ENCODE measurements at places on chromosomes 7 and 10. TPM values are rescaled to one million over a fixed set of nuclear protein-coding genes. Genes with fewer than 3 reads are reported as not detected.

DNA sequence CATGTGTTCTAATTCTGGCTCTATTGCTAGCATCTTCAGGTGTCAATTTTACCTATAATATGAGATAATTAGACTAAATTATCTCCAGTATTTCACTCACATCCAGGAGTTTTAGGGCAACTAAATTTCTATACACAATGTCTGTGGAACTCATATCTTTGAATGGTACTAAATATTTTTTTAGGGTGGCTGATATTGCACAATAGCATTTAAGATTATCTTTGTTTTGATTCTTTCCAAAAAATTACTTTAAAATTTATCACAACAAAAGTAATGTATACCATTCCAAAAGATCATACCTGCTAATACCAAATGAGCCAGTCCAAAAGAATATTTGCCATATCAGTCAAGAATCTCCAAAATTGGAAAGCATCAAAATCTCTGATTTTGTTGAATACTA lies 285.5 kb downstream of the SEMA3D start:
- DNase-seq, result no peak

DNA sequence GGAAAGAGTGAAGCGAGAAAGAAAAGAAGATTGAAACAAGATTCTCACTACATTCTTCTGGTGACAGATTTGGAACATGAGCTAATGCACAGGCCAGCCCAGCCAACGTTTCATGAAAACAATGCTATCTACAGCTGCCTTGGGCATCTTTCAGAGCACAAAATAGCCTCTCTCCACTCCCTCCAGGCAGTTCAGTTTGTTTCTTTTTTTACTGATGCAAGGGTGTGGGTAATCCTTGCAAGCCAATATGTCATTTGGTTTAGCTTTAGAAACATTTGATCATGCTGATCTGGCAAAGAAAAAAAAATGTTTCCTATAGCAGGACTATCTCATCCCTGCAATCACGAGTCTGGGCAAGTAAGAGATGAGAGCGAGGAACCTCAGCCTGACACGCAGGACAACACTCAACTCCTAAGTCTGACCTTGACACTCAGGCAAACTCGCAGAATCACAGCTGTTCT lies 35.9 kb downstream of the SVIL start:
- DNase-seq, result no peak

DNA sequence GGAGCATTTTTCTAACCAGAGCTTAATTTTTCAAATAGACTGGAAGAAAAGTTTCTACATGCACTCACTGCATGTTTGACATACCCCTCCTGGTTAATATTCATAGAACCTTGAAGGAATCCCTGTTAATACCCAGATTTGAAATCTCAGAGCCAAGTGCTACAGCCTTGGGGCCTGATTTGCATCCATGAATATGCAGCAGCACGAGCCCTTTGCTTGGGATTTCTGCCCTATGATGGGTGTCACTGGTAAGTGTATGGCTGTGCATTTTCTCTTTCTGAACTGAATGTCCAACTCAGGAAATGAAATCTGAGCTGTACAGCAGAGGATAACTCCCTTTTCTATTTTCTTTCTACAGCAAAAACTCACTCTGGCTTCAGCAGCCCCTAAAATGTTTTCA lies 1157.5 kb downstream of the XPNPEP1 start:
- no peak for DNase-seq

The GIMAP7 gene
- not detected for polyA plus RNA-seq

GRCh38 chr10:71268758-71269157 lies 50.3 kb upstream of the SLC29A3 start:
- DNase-seq, result no peak

The CUBN gene
- 0.07 TPM for polyA plus RNA-seq

All from keratinocyte (primary cell).